LNCaP clone FGC (cell line): ENCODE measurements at places on chromosomes 4 and X.

- no peak for DNase-seq
These were observed 7.1 kb upstream of the RGS12 start for GRCh38 chr4:3285558-3286334.

DNA sequence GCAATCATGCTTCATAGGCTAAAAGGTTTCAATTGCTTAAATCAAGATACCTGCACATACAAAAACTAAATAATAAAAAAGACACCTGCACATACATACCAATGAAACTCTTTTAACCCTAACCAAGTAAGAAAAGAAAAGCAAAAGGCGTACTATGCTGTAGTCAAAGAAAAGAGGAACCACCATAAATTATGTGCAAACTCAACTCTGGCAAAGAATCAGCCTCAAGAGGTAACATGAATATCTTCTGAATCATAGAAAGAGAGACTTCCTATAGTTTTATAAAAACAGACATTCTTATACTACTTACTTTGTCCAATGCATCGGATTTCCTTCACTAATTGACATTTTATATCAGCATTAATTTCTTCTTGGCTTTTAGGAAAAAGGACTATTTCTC lies 29.3 kb downstream of the MMGT1 start:
- no peak for DNase-seq

DNA sequence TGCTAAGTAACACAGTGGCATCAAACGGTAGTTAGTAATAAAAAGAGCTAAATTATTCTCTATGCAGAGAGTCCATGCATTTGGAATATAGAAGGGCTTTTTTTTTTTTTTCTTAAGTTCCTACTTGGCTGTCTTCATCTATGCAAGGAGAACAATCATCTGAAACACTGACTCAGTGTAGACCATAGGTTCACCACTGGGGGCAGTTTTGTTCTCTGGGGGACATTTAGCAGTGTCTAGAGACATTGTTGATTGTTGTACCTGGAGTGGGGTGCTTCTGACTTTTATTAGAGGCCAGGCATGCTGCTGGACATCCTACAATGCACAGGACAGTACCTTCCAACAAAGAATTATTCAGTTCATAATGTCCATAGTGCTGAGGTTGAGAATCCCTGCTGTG lies 41.2 kb downstream of the TMA16 start:
- DNase-seq, result no peak

- no peak for DNase-seq
These were observed 35.7 kb downstream of the ING2 start for GRCh38 chr4:183540410-183541009.

- DNase-seq, result no peak
These were observed 400 bp upstream of the PAQR3 start for GRCh38 chr4:78939667-78940008.

GRCh38 chrX:3232262-3232923 lies 114.1 kb downstream of the MXRA5 start:
- DNase-seq, result no peak

GRCh38 chr4:130632731-130633604 lies 1537.0 kb downstream of the C4orf33 start:
- DNase-seq, result no peak

DNA sequence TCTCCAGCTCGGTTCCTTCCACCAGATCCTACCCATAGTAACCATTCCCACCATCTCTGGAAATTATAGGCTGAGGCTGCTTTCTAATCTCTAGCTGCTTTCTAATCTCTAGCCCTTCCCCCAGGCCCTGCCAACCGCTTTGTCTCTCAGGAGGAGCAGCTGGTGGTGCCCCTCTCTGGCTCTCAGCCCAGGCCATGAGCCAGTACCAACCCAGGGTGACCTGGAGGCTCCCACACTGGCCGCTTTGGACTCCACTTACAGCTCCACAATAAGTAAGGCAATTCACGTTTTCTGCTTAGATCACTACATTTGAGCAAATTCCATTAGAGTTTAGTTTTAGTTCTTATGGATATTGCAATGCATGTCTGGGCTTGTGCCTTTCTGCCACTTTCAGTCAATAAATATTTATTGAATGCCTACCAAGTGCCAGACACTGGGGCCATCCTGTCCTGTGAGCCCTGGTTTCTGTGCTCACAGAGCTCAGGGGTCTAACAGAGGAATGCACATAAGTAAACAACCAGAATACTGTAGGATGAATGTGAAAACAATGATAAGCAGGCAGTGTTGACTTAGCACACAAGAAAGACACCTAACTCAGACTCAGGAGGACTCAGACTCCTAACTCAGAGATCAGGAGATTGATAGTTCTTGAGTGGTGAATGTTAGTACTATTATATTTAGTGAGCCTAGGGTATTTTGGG lies 38.9 kb downstream of the SMC1A start:
- no peak for DNase-seq

- DNase-seq, result no peak
These were observed 53.9 kb downstream of the DMP1 start for GRCh38 chr4:87704001-87704400.

GRCh38 chrX:15497865-15498264 lies 2.7 kb upstream of the BMX start:
- no peak for DNase-seq

GRCh38 chrX:41779030-41779564 lies 55.1 kb downstream of the GPR82 start:
- no peak for DNase-seq

DNA sequence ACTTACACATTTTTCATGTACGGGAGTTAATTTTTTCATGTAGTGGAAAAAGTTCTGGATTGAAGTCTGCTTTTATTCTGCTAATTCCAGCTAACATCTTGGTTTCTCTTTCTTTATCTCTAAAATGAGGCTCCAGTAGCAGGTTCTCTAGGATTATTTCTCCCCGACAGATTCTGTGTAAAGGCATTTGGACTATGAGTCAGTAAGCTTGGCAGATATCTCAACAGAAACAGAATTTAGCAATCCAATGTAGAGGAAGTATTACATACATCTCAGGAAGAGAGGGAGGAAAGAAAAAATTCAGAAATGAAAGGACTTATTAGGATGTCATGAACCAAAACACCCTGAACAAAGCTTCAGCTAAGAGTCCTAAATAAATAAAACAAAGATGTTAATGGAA lies 1682.3 kb upstream of the TENM3 start:
- no peak for DNase-seq

DNA sequence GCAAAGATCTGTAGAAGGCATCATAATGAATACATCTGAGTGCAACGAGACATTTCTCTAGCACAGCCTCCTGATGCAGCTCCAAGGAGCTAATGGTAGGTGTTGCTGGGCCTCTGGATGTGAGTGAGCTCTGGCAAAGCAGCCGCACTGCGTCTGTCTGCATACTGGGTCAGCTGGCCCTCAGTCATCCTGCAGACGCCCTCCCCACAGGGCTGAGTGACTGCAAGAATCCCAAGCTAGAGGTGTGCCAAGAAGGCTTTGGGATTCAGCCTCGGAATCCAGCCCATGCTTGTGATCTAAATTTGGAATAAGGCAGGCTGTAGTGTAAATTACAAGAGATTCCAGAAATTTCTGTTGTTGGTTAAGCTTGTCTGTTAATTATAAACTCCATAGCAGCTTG lies 18.5 kb downstream of the HERC3 start:
- no peak for DNase-seq

GRCh38 chr4:52407545-52407944 lies 251.6 kb downstream of the USP46 start:
- no peak for DNase-seq

DNA sequence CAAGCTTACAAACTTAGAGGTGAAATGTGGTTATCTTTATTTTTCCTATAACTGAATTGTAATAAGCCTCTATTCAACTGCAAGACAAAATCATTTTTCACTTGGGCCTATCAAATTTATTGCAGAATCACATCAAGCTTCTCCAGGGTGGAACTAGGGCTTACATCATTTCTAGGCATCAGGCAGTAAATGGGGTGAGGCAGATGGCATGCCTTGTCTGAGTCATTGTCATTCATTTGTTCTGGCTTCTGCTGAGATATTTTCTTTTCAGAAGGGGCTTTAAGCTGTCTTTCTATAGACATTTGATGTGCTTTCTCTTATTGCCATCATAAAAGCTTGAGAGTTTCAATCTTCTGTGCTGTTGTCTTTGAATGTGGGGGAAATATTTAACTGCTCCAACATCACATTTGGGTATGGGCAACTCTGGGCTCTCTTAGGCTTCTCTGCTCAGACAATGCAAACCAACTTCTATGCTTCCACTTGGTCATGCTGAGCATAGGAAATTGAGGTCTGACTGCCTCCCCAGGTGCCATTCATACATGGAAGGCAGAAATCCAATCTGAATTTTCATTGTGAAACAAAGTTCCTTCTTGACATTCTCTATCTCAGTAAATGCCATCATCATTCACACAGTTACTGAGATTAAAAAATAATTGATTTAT lies 225.8 kb upstream of the GIMD1 start:
- no peak for DNase-seq

DNA sequence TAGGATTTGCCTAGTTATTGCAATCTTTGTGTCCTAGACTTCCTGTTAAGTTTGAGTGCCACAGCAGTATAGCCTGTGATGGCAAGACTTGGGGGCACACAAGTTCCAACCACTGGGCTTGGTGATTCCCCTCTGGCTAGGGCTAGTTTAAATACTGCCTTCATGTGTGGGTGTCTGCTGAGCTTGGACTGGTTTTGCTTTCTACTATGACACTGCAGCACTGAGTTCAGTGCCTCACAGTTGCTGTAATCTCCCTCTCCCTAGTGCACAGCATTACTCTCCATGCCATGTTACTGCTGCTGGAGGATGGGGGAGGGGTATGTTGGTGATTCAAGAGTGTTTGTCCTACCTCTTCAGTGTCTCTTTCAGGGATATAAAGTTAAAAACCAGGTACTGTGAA lies 379.6 kb downstream of the IL15 start:
- no peak for DNase-seq

DNA sequence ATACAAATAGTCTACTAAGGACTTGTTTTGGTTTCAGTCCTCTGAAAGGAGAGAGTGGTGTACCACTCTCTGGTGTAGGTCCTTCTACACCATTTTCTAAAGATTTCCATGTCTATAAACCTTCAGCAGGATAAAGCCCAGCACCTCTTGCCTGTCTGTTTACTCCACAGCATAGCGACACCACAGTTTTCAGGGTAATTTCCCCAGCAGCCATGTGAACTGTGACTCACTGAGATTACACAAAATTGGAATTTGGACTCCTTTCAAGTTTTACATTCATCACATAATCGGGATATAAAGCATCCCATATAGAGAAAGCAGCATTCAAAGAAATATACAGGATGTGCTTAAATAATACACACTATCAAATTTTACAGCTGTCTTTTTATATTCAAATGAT lies 229.6 kb downstream of the PRDM5 start:
- no peak for DNase-seq

- DNase-seq, result no peak
These were observed 531 bp upstream of the MANBA start for GRCh38 chr4:102761296-102761701.

DNA sequence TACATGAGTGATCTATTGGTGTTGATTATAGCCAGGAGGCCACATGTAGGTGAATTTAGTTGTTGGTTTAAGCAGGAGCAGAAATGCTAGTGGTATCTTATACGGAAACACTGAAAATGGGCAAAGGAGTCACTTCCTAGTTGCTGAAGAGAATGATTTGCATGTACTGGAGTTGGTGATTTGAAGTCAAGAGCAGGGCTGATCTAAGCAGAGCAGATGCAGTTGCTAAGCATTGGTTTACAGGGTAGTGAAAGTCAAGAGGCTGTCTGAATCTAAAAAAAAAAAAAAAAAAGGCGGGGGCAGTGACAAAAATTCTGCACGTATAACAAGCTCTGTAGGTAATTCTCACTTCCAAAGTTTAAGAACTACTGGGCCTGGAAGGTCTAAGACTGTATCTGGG lies 90.4 kb upstream of the HPRT1 start:
- DNase-seq, result no peak

GRCh38 chr4:159077702-159078495 lies 25.0 kb upstream of the RAPGEF2 start:
- no peak for DNase-seq

DNA sequence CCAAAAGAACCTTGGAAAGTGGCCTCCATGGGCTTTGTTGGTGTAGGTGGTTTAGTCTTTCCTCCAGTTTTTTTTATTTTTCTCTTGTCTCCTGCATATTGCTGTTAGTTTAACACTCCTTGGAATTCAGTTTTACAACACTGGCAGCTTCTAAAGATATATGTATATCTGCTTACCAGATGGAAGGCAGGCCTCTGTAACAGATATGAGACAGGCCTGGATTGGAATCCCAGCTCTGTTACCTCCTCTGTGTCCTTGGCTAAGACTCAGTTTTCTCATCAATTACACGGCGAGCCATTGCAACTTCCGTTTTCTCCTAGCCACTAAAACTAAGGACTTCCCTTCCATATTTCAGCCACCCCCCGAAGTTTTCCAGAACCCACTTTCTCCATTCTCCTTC lies 133.4 kb upstream of the SMAD1 start:
- DNase-seq, result no peak
